Hematopoietic multipotent progenitor cell treated with erythropoietin and hydrocortisone succinate and interleukin-3 and kit ligand, for 17 days (in vitro differentiated cells): ENCODE measurements at places on chromosomes 1 and 21.

GRCh38 chr1:37474697-37475379 lies 458 bp downstream of the ZC3H12A start:
- DNase-seq = no peak

- DNase-seq = no peak
Measured at GRCh38 chr1:157105988-157106812, 6.6 kb upstream of the ETV3L start.

DNA sequence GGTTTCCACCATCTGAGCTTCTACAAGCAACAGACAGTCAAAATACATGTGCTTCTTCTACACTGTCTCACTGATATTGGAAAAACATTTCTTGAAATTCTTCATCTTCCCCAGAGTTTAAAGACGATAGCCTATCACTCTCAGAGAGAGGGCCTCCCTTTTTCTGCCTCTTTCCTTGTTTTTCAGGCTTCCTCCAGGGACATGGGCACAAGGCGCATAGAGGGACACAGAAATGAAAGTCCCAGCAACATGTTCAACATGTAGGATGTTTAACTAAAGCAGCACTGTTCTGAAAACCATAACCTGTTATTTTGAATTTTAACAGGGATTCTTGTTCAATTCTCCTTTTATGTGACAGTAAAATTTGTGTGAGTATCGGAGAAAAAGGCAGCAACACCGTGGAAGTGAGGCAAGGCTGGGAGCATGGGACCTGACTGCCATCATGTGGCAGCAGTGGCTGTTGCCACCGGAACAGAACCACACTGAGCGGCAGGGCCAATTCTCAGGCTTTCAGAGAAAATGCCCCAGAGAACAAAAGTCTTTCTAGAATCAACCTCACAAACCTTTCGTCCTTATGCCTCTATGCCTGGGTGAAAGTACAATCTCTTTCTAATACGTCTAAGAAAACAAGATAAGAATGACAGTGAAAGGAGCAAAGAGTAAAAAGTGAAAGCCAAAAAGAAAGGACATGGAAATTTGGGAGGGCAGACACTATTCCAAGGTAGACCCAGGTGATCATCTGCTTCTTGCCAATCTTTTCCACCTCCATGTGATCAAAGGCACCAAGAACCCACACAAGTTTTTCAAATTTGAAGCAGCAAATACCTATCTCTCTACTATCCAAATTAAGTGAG lies 54.5 kb downstream of the PCNX2 start:
- no peak for DNase-seq

DNA sequence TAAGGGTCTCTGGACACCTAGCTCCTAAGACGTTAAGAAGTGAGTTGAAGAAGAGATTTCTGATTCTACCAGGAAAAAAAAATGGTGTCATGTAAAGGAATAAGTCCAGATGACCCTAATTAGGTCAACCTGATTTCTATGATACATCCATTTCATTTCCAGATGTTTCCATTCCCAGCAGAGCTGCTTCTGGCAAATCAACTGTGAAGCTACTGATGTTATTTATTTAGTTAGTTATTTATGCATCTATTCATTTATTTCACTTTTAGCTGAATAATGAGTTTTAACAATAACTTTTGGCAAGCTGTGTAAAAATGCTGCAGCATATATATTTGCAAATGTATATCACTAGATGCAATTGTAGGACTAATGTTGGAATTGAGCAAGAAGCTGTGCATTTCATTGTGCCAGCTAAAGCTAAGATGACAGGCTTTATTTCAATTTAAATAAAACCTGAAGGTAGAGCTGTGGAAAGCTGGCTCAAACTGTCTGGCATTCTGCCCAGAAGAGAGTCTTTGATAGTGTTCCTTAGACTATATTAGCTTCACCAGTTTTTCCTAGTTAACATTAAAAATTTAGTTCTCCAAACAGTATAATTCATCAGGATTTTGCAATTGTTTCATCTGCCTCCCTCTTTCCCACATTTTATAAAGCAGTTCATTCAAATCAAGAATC lies 1164.4 kb upstream of the ADGRL4 start:
- DNase-seq = no peak

DNA sequence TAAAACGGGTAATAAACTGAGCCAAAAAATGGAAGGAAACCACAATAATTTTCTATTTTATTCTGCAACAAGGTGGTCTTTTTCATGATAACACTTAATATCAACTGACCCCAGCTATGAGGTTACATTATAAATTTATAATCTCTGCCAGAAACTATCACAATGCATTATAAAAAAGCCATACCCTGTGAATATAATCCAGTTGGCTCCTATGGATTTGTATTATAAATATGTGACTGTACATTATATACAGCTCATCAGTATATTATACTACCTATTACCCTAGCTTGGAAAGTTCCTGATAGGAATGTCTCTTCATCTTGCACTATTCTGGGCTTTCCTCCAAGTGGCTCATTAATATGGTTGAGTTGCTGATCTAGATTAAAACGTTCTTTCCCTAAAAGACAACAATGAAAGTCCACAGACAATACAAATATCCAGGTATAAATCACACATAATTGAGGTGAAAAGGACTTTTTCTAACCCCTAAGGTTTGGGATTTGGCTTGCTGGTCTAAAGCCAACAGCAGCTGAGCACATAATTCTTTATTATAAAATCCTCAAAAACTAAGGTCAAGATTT lies 487.7 kb downstream of the TTLL7 start:
- no peak for DNase-seq

- DNase-seq = no peak
Measured at GRCh38 chr1:73772941-73773340, 425.0 kb downstream of the LRRIQ3 start.

- no peak for DNase-seq
Measured at GRCh38 chr1:205672970-205673369, 7.3 kb downstream of the SLC45A3 start.

DNA sequence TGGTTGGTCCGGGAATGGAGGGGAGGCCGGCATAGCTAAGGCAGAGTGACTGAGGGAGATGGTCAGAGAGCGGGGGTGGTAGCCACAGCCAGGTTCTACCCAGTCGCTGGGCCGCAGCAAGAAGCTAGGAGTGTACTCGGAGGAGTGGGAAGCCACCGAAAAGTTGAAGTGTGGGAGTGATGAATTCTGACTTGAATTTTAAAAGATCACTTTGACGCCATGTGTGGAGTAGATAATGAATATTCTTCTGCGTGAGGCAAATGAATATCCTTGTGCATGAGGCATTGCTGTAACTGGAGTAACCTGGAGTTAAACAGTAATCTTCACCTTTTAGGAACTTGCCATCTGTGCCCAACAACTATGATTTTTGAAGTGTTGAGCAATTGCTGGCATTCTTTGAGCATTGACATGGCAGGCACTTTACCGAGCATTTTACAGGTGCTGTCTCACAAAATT lies 6.9 kb downstream of the CTPS1 start:
- no peak for DNase-seq

DNA sequence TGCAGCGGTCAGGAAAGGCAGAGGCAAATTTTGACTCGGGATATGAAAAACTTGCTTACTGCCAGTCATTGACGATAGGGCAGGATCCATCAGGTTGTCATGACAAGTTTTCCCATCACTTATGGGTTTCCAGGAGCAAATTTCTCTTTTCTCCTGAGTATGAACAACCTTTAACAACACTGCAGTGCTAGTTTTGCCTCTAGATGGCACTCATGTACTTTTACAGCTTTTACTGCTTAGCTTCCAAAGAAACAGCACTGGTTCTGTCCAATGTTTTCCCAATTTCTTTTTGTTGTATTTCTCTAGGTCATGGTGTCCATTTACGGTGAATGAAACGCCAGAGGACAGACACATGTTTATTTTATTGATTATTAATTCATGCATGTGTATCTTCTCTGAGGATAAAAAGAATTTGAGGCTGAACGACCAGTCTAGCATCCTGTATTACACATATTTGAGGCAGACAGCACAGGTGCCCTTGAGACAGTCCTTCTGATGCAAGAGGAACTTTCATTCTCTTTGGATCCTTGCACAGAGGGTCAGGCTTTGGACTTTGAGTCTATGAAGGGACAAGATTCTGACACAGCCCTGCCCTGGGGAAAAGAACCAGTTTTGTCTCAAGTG lies 112.3 kb upstream of the TRABD2B start:
- peak; percentile 10 for DNase-seq

DNA sequence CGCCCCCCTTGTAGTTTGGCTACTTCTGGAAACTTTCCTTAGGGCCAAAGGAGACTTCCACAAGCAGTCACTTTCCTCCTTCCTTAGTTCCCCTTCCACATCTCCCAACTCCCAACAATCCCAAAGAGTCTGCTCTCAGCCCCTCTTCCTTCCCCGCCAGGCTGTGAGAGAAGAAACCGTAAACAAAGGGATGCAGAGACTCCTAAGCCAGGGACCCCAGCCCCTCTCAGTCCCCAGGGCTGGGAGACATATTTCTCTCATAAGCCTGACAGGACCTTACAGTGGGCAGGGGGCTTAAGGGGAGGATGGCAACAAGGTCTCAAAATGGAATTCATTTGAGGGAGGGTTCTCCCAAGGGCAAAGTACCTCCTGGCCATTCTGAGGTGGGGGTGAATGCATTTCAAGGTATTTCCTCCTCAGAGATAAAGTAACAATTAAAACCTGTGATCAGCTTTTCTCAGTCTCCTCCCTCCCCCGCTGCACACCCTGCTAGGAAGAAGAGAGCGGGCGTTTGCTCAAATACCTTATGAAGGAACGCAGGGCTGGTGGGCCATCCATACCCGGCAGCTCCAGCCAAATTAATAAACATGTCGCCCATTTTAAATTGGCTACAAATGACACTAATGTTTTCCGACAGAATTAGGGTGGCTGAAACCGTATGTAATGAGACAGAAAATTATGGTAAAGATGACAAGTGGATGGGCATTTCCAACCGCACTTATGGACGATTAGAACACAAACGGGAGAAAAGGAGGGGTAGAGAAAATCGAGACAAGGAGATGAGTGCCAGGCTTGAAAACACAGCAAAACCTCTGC lies 4.0 kb downstream of the BARHL2 start:
- DNase-seq = no peak

- no peak for DNase-seq
Measured at GRCh38 chr1:47585141-47585902, 147.5 kb downstream of the FOXD2 start.

DNA sequence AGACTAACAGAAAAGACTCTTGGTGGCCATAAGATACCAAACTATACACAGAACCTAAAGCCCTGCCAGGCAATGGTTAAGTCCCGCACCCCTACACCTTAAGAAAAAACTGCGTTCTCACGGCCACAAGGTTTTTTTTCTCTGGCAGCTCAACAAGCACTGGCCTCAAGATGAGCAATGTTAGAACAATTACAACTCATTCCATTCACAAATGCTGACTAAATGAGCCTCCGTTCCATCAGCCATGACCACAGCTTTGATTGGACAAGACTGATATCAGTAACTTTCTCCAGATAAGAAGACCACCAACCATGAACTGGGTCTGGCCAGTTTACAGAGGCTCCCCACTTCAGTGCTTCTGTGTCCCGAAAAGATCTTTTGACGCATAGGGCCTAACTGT lies 31.9 kb downstream of the SEC16B start:
- DNase-seq = no peak

GRCh38 chr1:70205071-70205433 lies 327 bp downstream of the LRRC40 start:
- DNase-seq = no peak

- DNase-seq = no peak
Measured at GRCh38 chr1:40014812-40015594, 25.5 kb upstream of the CAP1 start.

GRCh38 chr1:234997201-234997895 lies 131.3 kb downstream of the TOMM20 start:
- no peak for DNase-seq

- no peak for DNase-seq
Measured at GRCh38 chr1:220789532-220790147, 2.9 kb downstream of the MTARC1 start.

DNA sequence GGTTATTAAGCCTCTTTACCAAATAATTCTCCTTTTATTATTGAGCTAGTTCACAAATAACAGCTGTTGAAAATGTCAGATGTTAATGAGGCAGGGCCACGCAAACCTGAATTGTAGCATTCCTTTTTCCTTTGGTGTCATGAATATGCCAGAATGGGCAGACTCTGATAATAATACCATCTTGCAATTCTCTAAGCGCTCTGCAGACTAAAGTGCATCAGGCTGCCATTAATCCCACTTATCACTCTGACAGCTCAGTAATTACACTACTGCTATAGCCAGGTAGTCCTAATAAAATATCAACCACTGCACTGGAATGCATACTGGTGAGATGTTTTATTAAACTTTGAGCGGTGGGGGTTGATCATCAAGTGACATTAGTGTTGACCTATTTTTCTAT lies 177.7 kb downstream of the DPYD start:
- no peak for DNase-seq

DNA sequence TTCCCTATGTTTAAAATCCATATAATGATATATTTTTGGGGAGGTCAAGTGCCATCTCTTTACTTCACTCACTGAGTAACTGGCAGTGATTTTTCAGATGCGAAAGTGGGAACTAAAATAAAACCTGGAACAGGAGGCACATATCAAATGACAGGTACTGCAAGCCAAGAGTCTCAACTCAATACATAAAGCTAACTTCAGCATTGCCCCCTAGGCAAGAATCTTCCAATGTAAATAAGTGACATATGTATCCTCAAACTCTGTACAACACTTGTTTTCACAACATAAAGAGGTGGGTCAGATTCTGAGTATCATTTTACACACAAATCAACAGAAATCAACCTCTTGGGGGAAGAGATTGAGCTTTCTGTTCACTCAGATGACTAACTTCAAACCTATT lies 18.1 kb downstream of the DCAF8 start:
- DNase-seq = no peak

GRCh38 chr1:233217832-233218231 lies 77.7 kb downstream of the PCNX2 start:
- DNase-seq = no peak

- no peak for DNase-seq
Measured at GRCh38 chr1:109979489-109980091, 5.0 kb upstream of the AHCYL1 start.

- no peak for DNase-seq
Measured at GRCh38 chr1:235088907-235089306, 39.7 kb downstream of the TOMM20 start.

- DNase-seq = no peak
Measured at GRCh38 chr1:154502066-154502743, at the start of the genes SHE and TDRD10. Gene SHE, minus strand, starts transcription at chr1:154502412. Its CDS starts 386 bp downstream, at chr1:154502026. Gene TDRD10, plus strand, starts transcription at chr1:154502219. Its CDS starts 4,685 bp downstream, at chr1:154506904.

DNA sequence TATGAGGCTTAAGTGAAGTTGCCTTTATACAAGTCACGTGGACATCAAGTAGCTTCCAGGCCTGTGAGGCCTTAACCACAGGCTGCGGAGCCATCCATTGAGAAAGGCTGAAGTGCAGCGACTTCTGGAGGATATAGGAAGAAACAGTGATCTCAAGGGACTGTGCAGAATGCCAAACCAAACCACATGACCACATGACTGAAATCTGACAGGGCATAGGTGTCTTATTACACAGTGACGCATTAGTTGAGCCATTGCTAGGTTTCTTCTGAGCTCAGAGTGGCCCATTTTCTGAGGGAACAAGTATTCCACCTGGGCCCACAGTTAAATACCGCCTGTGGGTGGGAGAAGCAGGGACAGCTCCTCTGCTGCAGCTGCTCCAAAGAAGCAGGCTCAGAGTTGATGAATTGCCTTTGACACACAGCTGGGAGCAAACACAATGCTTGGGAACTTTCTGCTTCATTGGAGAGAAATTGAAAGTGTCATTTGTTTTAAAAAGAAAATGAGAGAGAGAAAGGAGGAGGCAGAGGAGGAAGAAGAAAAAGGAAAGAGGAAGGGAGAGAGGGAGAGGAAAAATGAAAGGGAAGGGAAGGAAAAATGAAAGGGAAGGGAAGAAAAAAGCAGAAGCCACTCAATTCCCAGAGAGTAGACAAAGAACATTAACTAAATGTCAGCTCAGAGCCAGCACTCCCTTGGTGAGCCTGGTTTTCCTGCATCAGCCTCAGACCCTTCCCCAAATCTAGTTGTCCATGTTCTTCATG lies 94.4 kb downstream of the COLGALT2 start:
- DNase-seq = no peak
